ENCODE measurements at places on chromosomes 7 and 10.
A peak's percentile ranks its signal among the peaks of the same experiment; 100 is the strongest.

DNA sequence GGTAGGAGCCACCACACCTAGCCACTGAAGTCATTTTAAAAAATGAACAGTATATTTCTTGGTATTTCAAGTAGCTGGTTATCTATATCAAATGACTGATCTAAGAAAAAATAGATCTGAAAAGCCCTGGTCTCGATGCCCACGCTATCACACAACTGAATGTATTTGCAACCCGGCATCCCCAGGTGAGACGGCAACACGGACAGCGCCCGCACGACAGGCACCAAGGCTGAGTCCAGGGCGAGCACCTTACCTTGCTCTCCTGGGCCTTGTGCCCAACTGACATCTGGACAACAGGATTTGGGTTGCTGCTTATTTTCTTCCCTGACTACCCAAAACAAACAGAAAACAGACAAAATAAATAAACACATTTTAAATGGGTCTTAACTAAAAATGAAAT lies 44.8 kb upstream of the NCAPG2 start:
- no peak for DNase-seq

DNA sequence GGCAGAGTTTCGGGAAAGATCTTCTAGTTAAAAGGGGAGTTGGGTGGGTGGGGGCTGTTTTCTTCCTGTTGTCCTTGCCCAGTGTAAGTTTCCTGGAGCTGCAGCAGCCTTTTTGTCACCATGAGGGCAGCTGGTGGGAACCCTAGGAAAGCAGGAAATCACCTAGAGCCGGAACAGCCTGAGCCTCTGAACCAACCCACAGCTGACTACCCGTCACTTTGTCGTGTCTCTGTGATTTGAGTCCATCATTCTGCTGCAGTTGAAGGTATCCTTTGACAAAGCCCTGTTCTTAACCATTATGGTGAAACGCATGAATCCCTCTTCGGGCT lies 1.2 kb upstream of the C10orf143 start:
- DNase-seq, result no peak

DNA sequence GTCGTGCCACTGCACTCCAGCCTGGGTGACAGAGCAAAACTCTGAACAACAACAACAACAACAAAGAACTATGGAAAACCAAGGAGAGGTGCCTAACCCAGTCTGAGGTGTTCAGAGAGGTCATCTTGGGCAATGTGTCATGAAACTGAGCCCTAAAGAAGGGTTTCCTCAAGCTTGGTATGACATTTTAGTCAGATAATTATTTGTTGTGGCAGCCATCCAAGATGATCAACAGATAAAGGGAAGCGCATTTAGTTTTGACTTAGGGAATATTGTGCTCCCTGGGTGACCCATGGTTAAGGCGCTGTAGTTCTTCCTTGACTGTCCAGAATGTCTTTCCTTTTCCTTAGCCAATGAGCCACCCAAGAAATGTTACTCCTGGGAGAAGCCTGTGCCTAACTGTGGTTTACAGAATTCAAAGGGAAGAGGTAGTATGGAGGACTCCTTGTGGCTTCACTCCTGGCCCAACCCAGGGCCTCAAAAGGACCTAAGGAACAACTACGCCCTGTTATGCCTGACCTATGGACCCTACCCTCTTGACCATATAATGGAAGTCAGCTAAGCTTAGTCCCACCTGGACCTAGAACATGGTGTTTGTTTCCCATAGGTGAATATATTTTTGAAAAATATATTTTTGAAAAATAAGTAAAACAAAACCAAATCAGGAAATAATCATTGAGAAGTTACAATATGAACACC lies 42.4 kb downstream of the TPST1 start:
- DNase-seq, result peak; percentile 32

- no peak for DNase-seq
Measured at GRCh38 chr10:57707300-57707658, 560.4 kb downstream of the IPMK start.

GRCh38 chr10:11175823-11176243 lies 158.2 kb downstream of the CELF2 start:
- DNase-seq, result no peak

DNA sequence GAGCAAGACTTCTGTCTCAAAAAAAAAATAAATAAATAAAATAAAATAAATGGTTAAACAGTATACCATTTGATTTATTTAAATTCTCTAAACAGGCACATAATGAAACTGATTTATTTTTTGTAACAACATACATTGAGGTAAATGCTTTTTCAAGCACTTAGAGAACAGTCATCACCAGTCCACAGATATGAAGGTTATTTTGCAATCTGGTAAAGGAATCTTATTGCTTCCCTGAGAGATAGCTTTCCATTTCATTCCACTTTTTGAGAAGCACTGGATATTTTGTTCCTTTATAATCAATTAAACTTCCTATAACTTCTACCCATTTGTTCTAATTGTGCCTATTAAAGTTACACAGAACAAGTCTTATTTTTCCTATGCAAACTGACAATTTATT lies 5.2 kb downstream of the CEP55 start:
- DNase-seq, result no peak

GRCh38 chr7:158402471-158402870 lies 185.2 kb downstream of the PTPRN2 start:
- no peak for DNase-seq

GRCh38 chr10:52977581-52977980 lies 205.0 kb upstream of the MBL2 start:
- no peak for DNase-seq

DNA sequence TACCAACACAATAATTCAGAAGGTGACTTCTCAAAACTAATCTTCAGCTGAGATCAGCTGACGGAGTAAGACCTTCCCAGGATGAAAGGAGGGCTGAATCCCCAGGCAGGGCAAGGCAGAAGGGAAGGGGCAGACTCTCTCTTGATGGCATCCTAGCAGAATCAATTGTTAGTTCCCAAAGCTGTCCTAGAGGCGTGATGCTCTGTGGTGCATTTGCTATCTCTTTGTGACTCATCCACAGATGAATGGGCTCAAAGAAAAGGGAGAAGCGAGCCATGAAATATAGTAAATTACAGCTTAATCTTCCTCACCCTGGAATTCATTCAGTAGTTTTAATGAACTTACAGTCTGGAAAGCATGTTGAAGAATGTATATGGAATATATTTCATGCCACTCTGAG lies 37.2 kb downstream of the PDE1C start:
- peak; percentile 16 for DNase-seq

DNA sequence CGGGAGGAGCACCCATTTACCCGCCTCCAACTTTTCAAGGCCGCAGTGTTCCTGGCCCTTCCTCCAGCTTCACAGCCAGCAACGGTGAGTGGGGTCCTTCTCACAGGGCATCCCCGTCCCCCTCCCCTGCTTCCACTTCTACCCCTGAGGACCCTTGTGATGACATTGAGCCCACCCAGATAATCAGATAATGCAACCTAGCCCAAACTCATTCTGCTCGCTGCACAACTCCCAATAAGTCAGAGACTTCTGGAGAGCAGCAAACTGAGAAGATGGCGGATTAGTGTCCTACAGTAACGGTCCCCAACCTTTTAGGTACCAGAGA lies 74.5 kb downstream of the OAT start:
- no peak for DNase-seq

DNA sequence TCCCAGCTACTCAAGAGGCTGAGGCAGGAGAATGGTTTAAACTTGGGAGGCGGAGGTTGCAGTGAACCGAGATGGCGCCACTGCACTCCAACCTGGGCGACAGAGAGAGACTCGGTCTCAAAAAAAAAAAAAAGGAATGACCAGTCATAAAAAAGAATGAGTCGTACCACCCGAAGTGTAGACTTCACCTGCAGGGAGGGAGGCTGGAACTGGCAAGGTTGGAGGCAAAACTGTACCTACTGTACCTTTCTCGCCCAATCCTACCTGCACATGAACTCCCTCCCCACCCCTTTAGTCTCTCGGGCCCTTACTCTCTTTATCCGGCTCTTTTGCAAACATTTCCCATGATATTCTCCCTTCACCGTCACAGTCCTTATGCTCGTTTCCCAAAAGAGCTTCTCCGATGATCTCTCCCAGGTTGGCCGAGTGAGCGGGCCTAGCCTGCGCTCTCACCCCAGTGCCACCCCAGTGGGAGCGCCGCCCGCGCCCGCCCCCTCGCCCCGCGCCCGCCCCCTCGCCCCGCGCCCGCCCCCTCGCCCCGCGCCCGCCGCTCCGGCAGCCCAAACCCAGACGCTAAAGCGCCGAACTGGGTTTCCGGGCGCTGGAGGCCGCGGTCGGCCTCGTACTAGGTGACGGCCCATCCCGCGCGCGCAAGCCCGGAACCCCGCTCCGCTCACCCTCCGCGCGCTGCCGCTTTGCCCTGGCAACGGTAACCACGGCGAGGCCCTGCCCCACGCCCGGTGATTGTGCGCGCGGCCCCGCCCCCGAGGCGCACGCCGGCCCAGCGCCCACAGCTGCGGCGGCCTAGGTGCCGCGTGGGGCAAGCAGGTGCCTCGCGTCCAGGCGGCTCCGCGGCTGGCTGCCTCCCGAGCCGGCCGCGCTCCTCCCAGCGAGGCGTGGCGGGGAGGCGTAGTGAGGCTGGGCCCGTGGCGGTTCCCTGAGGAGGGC lies at the start of gene SMKR1:
TSS of gene SMKR1 (plus strand) at position 772 of the 948 bp plus-strand sequence. CDS start 294 bp downstream, outside the sequence.
- peak; percentile 56 for DNase-seq

GRCh38 chr10:103855852-103856796 lies 748 bp upstream of the SH3PXD2A start:
- no peak for DNase-seq

- peak; percentile 60 for DNase-seq
Measured at GRCh38 chr10:22251751-22252223, 34.0 kb upstream of the EBLN1 start.

- DNase-seq, result peak; percentile 90
Measured at GRCh38 chr7:105439174-105439893, 50.6 kb upstream of the SRPK2 start.

DNA sequence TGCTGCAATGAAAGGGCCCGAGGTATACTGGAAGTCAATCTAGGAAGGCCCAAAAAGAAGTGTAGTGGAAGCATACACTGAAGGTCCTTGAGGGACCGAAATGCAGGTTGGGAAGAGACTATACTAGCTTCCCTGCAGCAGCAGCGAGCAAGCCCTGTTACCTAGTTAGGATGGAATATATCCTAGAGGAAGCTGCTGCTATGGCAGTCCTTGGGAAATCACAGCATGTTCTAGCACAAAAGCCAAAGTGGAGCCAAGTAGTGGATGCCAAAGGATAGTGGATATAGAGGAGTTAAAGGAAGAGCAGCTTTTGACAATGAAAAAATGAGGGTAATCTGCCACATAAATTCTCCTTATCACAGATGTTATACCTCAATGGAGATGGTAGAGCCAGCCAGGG lies 123.8 kb upstream of the STARD3NL start:
- DNase-seq, result no peak

DNA sequence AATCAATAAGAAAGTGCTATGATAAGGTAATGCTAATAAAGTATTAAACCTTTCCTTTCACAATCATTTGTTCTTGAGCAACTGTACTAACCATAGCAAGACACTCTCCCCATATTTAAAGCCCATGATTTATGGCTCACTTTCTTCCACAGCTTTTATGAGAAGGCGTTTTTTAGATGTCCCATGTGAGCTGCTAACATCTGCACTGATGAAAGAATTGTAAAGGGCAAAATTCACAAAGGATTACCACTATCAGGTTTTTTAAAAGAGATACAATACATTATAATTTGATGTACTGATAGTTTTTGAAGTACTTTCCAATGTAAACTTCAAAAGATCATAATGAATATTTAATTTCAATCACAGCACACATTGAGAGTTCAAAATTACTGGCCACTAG lies 75.7 kb downstream of the RNLS start:
- no peak for DNase-seq

GRCh38 chr10:25632802-25633201 lies 301.2 kb upstream of the MYO3A start:
- no peak for DNase-seq

DNA sequence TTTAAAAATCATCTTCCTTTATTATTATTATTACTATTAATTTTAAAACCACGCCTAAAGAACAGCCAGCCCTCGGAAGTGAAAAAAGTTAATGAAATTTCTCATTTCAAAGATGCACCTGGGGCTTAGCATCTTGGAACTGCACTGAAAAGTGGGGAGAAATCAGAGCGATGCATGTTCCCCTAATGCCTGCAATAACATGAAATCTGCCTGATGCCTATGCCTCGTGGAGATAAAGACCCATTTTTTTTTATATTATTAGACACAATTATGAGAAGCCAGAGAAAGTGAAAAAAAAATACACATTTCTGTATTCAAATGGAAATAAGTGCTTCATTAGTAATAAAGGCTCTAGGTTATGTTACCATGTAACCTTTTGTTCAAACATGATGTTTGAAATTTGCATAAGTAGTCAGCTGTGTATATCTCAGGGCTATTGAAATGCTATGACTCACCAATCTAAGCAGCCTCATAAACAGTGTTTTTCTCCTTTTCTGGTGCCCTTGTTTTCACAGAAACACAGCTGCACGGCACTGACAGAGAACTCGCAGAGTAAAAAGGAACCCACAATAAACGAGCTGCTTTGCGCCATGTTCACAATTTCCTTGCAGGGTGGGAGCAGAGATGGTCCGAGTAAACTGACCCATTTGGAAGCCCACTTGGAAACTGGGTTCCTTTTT lies 175.8 kb upstream of the PRKCQ start:
- DNase-seq, result no peak

GRCh38 chr7:14886533-14886932 lies 16.0 kb downstream of the DGKB start:
- DNase-seq, result no peak

DNA sequence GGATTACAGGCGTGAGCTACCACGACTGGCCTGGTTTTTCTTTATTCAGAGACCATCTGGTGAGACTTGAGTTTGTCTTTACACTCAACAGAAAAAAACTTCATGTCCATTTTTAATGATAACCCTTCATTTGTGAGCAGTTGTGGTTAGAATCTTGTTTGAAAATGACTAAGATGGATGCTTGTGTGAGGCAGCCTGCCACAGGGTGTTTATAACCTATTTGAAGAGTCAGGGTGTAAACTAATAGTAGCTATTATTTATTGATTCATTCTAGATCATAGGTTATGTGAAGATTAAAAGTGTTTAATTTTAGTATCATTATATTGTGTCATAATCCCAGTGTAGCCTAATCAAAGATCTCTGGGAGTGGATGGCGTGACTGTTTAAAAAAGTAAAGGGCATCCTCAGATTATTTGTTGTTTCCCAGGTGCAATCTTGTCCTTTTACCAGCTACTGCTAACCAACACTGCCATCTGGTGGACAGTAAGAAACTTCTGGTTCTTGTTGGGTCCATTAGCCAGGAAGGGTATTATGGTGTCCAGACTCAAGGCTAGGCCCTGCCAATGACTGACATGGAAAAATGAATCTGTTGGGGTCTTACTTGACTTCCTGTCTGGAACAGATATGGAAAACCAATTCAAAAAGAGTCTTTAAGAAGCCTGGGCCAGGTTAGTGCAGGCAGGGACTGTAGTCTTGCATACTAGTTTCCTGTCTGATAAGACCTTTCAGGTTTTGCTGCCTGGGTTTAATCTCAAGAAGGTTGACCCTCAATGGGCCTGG lies 24.9 kb downstream of the NRBF2 start:
- DNase-seq, result peak; percentile 84

DNA sequence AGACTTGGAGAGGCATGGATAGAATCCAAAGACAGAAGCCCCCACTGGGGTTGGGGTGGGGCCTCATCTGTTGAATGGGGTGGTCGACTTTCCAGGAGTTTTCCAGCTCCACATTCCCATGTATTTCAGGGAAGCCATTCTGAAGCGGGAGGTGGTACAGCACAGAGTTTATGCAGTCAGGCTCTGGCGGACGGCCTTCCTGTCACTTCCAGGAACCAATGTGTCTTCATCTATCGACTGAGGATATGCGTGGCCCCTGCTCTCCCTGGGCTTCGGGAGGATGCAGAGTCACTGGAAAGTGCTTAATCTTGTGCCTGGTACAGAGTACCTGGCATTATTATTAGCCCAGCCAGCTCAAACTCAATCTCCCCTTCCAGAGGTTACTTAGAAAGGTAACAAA lies 26.3 kb downstream of the DOCK1 start:
- no peak for DNase-seq
